Stimulated activated CD4-positive, alpha-beta T cell treated with anti-CD3 and anti-CD28 coated beads, Interleukin-4, amount 100 ng/mL, for 4 hours (primary cell): ENCODE measurements at places on chromosomes 11 and 22.

- no peak for DNase-seq
These were observed 365.7 kb upstream of the CADM1 start for GRCh38 chr11:115869780-115870431.

DNA sequence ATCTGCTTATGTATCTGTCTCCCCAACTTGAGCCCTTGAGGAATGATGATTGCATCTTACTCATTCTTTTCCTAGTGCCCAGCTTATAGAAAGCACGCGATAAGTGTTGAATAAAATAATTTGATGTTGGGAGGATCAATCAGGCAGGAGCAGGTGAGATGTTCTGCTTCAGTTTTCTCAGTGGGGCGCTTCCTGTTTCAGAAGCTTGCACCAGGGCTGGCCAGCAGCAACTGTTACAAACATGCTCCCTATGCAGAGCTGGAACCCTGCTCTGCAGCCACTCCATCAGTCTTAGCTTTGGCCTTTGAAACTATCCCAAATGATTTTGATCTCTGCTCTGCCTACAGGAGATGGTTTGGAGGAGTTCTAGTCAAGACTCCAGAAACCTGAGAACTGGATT lies 3.9 kb downstream of the ENDOD1 start:
- no peak for DNase-seq

DNA sequence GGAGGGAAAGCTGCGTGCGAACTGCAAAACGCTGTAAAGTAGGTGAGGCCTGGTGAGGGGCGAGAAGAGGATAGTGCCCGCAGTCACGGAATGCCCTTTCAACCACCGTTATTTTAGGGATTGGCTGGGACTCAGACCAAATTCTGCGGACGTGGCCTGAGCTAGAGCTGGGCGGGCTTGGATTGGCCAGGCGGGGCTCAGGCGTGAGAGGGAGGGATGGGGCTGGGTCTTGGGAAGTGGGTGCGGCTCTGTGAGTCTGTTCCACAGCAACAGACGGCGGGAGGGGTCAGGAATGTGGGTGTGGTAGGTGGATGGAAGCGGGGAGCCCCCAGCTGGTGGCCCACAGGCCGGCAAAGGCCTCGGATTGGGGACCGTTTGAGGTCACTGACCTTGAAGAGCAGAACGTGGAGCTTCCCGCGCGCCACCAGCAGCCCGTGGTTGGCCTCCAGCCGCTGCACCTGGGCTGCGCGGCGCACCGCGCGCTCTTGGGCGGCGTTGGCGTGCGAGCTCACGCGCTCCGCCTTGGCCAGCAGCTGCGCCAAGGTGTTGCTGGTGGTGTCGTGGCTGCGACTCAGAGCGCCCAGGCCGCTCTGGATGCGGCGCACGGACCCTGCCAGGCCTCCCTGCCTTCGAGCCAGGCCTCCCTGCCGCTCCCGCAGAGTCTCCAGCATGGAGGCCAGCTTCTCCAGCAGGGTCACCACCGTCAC lies 444 bp downstream of the CAVIN3 start:
- DNase-seq: no peak

GRCh38 chr11:6693342-6694228 lies 10.4 kb upstream of the MRPL17 start:
- peak; percentile 14 for DNase-seq

DNA sequence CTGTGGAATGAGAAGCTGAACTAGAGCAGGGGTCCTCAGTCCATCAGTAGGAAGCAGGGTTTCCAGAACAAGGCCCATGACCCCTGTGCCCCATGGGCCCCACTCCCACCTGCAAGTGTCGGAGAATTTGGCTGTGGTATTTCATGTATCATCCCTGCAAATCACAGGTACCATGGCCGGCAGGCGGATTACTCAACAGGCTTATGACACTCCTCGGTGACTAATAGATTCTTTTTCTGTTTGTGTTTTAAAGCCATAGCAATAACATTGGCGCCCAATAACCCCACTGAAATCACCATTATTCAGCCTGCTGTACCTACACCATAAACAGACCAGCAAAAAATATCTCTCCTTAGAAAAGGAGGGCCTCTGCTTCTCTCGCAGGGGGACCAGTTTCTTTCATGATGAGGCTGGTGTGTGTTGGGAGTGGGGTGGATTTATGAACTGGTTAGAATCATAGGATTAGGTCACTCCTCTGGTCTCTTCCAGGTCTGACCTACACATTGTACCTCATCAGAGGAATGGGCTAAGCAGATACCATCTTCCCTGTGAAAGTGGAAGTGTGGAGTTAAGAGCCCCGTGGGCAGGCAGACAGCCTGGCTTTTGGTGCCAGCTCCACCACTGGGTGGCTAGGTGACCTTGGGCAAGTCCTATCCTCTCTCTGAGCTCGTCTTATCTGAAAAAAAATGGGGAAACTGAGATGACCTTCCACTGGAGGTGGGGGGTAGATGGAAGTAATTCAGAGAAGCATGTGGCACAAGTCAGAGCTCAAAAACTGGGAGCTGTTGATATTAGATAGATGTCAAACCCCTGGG lies 60.2 kb upstream of the WNT11 start:
- no peak for DNase-seq

DNA sequence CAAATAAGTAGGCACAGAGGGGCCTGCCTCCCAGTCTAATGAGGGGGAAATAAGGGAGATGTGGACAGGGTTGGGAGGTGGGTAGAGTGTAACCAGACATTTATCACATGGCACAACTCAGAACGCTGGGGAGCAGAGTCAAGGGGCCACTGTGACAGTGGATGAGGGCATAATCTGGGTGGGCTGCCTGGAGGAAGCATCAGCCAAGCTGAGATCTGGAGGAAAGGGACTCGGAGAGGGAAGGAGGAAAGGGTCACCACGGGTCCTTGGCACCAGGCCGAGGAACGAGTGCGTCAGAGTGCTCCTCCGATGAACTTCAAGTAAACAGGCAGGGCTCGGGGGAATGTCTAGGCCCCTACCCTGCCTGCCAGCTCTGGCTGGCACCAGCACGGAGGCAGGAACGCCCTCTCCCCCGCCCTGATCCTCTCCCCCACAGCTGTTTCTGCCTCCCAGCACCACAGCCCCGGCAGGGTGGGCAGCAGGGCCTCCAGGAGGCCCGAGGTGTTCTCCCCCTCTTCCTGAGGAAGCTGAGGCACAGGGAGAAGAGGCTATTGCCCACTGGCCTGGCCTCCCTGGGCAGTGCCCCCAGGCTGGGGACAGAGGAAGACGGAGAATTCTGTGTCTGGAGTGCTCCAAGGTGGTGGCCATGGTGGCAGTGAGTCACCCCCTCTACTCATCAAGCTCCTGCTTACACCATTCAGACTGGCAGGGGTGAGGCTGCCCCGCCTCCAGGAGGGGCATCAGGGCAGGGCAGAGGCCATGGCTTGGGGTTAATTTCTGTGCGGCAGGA lies 4.2 kb downstream of the ALDH3B1 start:
- no peak for DNase-seq

DNA sequence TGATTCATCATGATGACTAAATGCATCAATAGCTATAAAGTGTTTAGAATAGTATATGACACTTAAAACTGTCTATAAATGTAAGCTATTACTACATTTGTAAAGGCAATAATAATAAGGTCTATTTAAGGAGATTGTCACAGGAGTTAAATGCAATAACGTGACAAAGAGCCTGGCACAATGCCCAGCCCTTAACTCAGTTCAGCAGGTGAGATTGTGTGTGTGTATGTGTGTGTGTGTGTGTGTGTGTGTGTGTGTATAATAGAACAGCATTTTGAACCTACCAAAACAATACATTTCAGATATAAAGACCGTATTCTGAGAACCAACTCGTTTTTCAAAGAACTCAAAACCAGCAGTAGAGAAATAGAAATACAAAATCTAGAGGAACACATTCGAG lies 177.5 kb downstream of the MYO18B start:
- no peak for DNase-seq

DNA sequence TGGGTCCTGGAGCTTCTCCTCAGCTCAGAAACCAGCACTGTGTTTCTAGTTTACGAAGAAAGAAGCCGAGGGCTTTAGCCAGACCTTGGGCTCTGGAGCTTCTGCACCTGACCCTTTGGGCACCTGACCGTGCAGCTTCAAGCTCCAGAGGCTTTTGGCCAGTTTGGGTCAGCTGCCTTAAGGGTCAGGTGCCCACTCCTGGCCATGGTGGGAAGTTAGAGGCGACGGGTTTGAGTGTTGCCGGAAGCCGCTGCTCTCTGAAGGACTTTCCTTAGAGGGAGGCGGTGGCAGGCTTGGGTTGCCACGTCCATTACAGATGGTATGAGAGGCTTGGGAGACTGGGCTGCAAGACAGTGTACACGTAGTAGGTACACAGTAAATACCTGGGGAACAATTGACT lies 52.3 kb downstream of the PISD start:
- no peak for DNase-seq

DNA sequence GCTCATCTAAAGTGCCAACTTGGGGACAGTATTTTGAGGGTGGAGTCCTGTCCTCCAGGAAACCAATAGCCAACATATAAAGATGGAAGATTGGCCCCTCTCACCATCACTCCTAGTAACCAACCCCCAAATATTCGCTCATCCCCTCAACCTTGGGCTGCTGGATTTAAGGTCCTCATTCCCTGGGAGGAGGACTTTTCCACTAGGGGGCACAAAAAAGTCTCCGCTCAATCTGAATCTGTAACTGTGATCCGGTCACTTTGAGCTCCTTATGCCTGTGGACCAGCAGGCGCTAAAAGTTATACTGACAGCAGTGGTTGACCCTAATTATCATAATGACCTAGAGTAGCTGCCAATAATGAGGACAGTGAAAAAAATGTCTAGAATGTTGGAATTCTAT lies 20.5 kb upstream of the CLPB start:
- DNase-seq: no peak

DNA sequence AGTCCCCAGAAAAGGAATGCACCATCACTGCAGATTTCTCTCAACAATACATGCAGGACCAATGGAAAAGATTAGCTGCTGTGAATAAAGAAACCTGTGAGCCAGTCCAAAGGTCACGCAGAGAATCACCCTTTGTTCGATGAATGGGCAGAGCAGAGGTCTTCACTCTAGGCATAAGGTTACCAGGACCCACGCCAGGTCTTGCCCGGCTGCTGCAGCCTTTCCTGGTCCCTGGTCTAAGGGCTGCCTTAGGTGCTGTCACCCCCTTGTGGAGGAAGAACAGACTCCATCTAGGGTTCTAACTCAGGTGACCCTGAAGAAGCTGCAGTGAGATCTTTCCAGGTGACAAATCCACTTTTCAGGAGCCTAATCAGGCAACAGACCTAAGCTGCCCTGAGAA lies 29.0 kb upstream of the NAP1L4 start:
- no peak for DNase-seq

GRCh38 chr22:27554106-27554811 lies 247.3 kb downstream of the MN1 start:
- no peak for DNase-seq

GRCh38 chr11:36010010-36010740 lies 66.3 kb downstream of the LDLRAD3 start:
- DNase-seq: no peak

DNA sequence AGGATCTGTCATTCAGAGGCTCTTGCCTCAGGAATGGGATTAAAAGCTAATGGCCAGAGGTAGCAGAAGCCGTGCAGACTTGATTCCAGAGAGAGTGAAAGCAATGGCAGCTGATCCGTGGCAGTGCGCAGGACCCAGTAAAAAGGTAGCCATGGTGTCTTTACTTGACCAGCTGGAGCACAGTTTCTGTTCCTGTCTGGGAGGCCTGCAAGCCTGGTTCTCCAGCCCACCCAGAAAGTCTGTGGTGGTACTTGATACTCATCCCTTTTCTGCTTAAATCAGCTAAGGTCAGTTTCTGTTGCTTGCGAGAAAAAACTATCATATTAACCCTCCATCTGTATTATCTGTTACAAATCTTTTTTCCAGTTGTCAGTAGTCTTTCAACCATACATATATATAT lies 86.7 kb downstream of the RPS6KA4 start:
- no peak for DNase-seq

GRCh38 chr11:106464728-106465127 lies 387.3 kb downstream of the AASDHPPT start:
- DNase-seq: no peak

DNA sequence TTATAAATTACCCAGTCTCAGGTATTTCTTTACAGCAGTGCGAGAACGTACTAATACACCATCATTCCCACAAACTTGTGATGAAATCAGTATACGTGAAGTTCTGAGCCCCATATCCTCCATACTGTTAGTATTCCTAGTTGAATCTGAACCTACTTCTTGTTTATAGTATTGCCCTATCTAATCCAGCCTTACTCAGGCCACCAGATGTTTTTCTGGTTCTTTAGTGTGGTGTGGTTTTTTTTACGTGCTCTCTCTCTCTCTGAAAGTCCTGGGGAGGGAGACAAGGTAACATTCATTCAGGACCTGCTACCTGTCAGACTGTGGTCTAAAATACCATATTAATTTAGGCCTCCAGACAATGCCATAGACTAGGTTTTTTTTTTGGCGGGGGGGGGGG lies 47.6 kb upstream of the TEAD1 start:
- DNase-seq: no peak

- DNase-seq: no peak
These were observed 74.9 kb upstream of the RAG2 start for GRCh38 chr11:36672815-36673450.

- DNase-seq: no peak
These were observed 19.4 kb upstream of the MALAT1 start for GRCh38 chr11:65479184-65480145.

DNA sequence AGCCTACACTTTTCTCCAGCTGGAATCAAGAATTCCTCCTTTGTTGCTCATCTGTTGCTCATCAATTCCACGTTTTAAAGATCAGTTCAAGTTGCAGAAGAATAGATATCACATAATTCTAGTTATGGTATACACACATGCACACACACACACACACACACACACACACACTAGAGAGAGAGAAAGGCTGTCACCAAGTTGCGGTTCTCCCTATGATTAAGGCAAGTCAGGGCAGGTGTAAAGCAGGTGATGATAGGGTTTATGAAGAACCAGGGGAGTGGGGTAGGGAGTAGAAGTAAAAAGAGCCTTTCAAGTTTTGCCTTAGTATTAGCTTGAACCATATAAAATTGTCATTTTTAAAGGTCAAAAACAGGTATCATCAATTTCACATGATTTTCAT lies 31.7 kb upstream of the TMPRSS4 start:
- DNase-seq: no peak

DNA sequence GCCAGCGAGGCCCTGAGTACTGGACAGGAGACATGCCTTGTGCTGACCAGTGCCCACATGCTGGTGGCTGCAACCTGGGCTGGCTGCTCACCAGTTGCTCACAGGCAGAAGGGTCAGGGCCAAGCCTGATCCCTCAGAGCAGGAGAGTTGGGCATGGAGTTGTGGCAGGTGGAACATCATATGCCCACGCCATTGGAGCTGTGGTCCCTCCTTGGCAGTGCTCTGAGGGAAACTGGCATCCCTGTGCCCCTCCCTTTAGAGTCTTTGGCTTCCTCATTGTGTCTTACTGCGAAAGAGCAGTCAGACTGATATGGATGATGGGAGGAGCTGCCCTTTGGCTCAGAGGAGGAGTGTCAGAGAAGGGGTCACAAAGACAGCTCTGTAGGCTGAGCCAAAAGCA lies 3.1 kb upstream of the MYEOV start:
- no peak for DNase-seq
